Esophagus mucosa (tissue), 1 donor: ENCODE measurements at places on chromosomes 7 and 10.

DNA sequence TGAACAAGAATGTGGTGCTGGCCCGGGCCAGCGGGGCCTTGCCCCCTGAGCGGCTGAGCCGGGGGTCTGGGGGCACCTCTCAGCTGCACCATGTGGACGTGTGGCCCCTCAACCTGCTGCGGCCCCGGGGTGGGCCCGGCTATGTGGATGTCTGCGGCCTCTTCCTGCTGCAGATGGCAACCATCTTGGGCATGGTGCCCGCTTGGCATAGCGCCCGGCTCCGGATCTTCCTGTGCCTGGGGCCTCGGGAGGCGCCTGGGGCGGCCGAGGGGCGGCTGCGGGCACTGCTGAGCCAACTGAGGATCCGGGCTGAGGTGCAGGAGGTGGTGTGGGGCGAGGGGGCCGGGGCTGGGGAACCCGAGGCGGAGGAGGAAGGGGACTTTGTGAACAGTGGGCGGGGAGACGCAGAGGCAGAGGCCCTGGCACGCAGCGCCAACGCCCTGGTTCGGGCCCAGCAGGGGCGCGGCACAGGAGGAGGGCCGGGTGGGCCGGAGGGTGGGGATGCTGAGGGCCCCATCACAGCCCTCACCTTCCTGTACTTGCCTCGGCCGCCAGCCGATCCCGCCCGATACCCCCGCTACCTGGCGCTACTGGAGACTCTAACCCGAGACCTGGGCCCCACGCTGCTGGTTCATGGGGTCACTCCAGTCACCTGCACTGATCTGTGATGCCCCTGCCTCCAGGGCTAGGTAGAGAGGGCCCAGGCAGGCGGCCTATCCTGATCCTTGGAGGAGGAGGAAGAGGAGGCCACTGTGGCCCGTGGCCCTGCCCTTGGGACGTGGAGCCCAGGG is 1.1 kb upstream of the TRIP6 start:
- peak; percentile 81 for ATAC-seq

- no peak for ATAC-seq
Measured at GRCh38 chr10:28425422-28425821, 107.5 kb upstream of the WAC start.

- no peak for ATAC-seq
Measured at GRCh38 chr7:139153832-139154231, 44.3 kb upstream of the ZC3HAV1 start.

DNA sequence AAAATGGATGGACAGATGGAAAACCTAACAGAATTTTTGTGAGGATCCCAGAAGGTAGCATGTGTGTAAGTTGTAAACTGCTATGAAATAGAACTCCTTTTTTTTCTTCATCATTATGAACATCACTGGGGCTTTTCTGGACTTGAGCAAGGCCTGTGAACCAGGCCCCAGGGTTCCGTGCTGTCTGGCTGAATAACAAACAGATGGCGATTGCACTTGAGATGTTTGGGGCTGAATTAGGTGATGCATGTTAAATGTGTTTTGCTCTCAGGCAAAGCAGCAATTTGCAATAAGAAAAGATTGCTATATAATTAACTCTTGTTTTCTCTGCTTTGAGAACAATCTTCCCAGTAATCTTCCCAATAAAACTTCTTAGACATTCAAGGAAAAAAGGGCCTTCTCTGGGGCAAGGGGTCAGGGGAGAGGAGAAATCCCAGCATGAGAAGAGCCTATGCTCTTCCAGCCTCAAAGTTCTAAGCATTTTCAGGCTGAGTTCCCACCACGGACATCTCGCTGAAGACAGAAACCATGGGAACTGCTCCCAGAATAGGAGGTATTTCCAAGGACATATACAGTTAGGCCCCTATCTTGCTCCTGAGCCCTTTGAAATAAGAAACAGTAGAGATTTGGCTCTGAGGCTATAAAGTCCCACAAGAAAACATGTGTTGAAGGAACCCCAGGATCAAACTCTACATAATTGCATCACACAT is 98.7 kb downstream of the ITIH5 start:
- ATAC-seq: no peak

GRCh38 chr10:71521504-71522441 is 125.1 kb downstream of the CDH23 start:
- ATAC-seq: no peak

DNA sequence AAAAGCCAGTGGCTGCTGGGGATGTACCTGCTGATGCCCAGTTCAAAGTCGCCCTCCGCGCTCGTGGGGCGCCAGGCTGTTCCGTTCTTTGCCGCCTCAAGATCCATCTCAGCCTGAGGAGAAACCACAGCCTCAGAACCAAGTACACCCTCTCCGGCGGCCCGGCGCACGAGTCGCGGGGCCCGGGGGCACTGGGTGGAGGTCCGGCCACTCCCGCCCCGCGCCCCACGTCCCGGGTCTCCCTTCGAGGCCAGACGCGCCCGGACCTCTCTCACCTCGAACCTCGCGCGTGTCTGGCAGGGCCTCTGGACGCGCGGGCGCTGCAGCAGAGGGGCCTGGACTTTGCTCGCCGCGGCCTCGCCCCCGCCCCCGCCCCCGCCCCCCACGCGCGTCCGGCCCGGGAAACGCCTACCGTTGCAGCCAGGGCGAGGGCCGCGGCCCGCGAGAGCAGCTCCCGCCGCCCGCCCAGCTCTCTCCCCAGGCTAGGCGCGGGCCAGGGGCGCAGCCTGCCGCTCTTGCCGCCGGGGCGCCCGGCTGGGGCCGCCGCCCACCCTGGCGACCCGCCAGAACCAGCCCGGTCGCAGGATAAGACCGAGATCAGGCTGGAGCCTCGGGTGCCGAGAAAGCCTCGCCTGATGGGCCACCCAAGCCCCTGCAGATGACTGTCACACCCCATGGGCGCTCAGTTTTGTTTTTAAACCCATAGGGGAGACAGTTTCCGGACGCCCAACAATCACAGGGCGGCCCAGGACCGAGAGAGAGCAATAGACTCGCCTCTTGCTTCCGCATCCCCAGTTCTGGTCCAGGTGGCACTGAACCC is at the start of gene ABCB4:
TSS of gene ABCB4 (minus strand) at position 322 of the 820 bp plus-strand sequence. CDS start at position 107, 215 bp downstream.
- peak; percentile 42 for ATAC-seq

DNA sequence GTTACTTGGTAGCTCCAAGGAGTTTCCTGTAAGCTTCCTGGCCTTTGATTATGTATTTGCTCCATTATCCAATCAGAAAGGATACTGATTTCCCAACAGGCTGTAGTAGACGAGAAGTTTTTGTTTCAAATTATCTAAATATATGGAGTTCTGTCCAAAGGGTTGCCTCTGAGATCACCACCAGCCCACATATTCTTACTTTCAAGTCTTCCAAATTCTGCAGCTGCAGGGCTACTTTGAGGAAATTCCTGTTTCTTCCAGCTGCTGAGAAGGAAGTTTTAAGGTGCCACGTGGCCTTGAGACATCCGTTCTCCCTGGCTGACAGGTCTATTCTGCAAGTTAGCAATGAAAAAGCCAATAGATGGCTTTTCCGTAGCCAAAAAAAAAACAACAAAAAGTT is 286.0 kb downstream of the TWIST1 start:
- ATAC-seq: peak; percentile 61

DNA sequence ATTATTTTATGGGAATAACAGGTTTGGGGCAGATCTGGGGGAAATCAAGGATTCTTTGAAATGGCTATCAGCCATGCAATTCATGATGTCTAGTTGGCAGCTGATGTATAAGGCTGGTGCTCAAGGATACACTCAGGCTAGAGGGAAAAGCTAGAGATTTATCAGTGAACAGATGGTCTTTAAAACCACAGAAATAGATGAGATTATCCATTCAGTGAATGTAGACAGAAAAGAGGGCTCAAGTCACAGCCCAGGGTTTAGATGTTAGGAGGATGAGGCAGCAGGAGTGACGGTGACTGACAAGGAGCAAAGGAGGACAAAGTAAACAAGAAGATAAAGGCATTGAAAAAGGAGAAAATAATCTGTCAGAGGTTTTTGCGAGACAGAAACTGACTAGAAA is 238.7 kb downstream of the CDK14 start:
- ATAC-seq: no peak

DNA sequence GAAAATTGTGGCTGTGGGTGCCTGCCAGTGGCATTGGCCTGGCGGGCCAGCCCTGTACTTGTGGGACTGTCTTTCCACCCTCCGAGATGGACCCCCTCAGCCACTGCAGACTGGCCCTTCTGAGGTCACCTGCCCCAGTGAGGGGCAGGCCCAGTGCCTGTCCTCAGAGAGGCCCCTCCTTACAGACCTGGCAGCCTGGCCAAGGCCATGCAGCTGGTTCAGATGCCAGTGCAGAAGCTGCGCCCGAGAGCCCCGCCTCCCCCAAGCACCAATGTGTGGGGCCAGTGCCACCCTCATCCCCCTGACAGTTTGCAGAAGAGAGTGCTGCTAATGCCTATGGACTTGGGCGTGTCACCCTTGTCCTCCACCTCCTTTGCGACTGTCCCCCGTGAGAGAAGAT is 10.0 kb downstream of the ZNF316 start:
- ATAC-seq: no peak

- no peak for ATAC-seq
Measured at GRCh38 chr10:112755446-112756234, 194.4 kb upstream of the TCF7L2 start.

GRCh38 chr10:12351447-12351846 is 2.1 kb downstream of the CAMK1D start:
- no peak for ATAC-seq

GRCh38 chr10:102267748-102268147 is 22.4 kb downstream of the GBF1 start:
- no peak for ATAC-seq

GRCh38 chr7:144665689-144666381 is 170.0 kb downstream of the TPK1 start:
- no peak for ATAC-seq

GRCh38 chr7:55019691-55020465 is 1.1 kb downstream of the EGFR start:
- peak; percentile 36 for ATAC-seq

- ATAC-seq: no peak
Measured at GRCh38 chr7:1152492-1152891, 7.5 kb downstream of the ZFAND2A start.

GRCh38 chr10:101850749-101851148 is 7.1 kb upstream of the KCNIP2 start:
- no peak for ATAC-seq

DNA sequence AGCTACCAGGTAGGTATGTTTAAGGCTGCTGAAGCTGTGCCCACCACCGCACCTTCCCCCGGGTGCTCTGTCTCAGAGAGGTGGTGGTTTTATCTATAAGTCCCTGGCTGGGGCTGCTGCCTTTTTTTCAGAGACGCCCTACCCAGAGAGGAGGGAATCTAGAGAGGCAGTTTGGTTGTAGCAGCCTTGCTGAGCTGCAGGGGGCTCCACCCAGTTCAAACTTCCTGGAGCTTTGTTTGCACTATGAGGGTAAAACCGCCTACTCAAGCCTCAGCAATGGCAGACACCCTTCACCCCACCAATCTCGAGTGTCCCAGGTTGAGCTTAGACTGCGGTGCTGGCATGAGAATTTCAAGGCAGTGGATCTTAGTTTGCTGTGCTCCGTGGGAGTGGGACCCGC is 43.6 kb upstream of the CYP2C18 start:
- ATAC-seq: no peak

DNA sequence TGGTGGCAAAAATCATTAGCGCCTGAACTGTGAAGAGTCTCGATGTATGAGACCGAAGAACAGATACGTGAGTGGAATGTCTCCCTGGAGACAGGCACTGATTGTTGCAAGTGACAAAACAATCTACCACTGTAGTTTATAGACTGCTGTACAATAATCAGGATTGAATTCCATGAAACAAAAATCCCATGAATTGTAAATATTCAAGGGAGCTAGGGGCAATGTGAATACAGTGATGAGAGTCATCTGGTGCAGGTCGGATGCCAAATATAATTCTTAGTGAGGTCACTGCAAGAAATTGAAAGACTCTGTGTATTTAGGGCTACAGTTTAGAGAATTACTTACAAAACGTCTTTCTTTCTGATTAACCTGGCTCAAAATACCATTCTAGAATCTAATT is 594.4 kb upstream of the VSTM2A start:
- ATAC-seq: no peak

GRCh38 chr10:103685880-103686669 is 169.3 kb downstream of the SH3PXD2A start:
- peak; percentile 60 for ATAC-seq

GRCh38 chr10:50432211-50433009 is 181.1 kb upstream of the ASAH2 start:
- ATAC-seq: no peak

GRCh38 chr7:25250386-25250785 is 22.1 kb upstream of the NPVF start:
- no peak for ATAC-seq

GRCh38 chr10:43380610-43381222 is 9.3 kb downstream of the FXYD4 start:
- ATAC-seq: peak; percentile 24

- ATAC-seq: no peak
Measured at GRCh38 chr7:155198901-155199845, 98.5 kb upstream of the INSIG1 start.

DNA sequence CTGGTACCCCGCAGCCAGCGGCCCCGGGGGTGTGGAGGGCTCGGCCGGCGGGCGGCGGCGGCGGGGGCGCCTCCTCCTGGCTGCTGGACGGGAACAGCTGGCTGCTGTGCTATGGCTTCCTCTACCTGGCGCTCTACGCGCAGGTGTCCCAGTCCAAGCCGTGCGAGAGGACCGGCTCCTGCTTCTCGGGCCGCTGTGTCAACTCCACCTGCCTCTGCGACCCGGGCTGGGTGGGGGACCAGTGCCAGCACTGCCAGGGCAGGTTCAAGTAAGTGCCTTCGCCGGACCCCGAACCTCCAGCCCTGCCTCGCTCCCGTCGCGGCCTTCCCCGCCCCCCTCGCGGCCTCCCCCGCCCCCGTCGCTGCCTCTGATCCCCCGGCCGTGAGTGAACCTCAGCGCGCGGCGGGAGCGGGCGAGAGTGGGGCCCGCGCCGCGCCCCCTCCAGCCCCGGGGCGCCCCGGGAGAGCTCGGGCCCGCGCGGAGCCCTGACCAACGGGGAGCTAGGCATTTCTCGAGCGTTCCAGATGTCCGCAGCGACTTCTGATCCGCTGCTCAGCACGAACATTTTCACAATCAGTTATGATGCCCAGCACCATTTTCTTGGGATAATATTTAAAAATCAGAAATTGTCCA is 727 bp downstream of the ATRNL1 start:
- ATAC-seq: peak; percentile 68

GRCh38 chr7:150402671-150403321 is 23.7 kb downstream of the ZNF775 start:
- ATAC-seq: no peak

- ATAC-seq: no peak
Measured at GRCh38 chr10:84341983-84342382, 13.6 kb downstream of the CCSER2 start.

GRCh38 chr10:74810087-74810486 is 16.3 kb upstream of the KAT6B start:
- no peak for ATAC-seq

GRCh38 chr7:151482883-151483710 is 36.6 kb downstream of the RHEB start:
- peak; percentile 71 for ATAC-seq
